GM23248 (cell line): ENCODE measurements at places on chromosomes 7 and 10.

DNA sequence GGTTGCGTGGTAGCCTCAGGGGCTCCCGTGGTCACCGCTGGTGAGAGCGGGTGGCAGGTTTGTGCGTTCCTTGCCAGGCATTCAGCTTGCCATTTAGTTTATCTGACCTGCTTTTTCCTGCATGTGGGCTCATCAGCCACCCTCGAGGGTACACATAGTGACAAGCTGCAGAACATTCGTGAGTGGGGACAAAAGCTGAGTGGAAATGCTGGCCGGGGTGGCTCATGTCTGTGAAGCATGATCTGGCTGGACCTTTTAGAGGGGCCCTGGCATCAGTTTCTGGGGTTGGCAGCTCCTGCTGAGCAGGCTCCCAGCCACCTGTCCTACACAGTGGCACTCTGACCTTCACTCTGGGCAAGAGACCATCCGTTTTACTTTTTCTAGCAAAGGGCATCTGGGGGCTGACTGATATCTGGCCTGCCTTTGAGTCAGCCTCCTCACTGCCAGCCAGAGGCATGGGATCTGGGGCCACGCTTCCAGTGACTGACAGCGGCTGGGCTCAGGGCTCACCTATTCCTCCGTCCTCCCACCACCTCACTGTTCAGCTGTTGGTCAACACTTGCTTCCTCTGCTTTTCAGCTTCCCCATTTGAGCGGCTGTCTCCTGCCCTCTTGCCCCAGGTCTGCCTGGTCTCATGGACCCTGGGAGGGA, 75.0 kb downstream of the LANCL2 start:
- no peak for DNase-seq
- H3K4me3 ChIP-seq, result no peak overlapping the region
- no peaks in the 10 kb centered on the region for H3K36me3 ChIP-seq

DNA sequence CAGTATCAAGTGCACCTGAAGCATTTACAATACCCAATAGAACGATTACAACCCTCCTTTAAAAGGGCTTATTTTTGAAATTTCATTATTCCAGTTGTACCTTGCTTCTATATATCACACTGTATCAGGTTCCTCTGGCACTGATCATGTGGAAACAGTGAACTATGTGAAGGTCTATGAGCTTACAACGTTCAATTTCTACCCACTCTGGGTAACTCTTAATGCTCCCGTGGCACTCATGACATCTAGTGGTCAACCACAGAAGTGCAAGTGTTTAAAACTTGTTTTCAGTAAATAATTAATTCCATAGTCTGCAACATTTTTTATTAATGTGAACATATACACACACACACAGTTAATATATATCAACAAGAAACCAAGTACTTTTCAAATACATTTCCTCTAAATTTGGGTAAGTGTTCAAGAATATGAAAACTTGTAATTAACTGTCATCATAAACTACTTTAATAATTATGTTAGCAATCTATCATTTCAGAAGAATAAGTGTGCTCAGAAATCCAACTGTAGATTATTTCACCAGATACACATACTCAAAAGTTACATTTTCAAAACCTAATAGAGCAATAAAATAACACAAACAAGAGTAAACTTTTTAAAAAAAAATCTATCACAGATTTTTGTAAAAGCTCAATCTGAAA, 61.0 kb downstream of the MPP7 start:
- no peaks in the 10 kb centered on the region for H3K36me3 ChIP-seq
- no peak overlapping the region for H3K27ac ChIP-seq
- no peaks in the 10 kb centered on the region for H3K4me1 ChIP-seq

DNA sequence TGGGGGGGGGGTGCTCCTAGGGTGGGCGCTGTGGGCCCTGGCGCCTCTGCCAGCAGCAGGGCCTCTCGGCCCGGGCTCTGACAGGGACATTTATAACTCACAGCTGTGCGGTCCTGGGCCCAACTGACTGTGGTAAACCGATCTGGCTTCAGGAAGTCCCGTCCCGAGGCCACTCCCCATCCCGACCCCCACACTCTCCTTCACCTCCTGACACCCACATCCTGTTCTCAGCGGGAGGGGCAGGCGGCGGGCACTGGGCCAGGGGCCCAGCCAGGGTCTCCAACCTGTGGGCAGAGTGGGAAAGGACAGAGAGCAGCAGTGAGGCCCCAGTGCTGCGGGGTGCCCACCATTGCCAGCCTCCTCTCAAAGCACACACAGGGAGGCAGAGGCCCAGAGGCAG, 69.1 kb downstream of the ZMIZ1 start:
- peaks cover 39% of the 10 kb centered on the region for H3K4me1 ChIP-seq
- no peak for DNase-seq
- no peak overlapping the region for H3K4me3 ChIP-seq
- peaks cover 23% of the 10 kb centered on the region; the same call in 1 of the 2 replicates for H3K36me3 ChIP-seq
- H3K27me3 ChIP-seq, result no peaks in the 10 kb centered on the region
- H3K27ac ChIP-seq, result peak overlapping the region; percentile 92; the same call in 1 of the 2 replicates

GRCh38 chr10:106280896-106281460, 883.5 kb downstream of the SORCS1 start:
- H3K4me1 ChIP-seq, result no peaks in the 10 kb centered on the region
- DNase-seq, result no peak
- H3K4me3 ChIP-seq, result no peak overlapping the region
- no peaks in the 10 kb centered on the region for H3K36me3 ChIP-seq
- H3K27ac ChIP-seq, result no peak overlapping the region

- no peak overlapping the region for H3K4me3 ChIP-seq
- no peaks in the 10 kb centered on the region for H3K27me3 ChIP-seq
- no peak overlapping the region for H3K27ac ChIP-seq
- H3K36me3 ChIP-seq, result no peaks in the 10 kb centered on the region
- DNase-seq, result no peak
Measured at GRCh38 chr7:108254259-108254658, 124.1 kb upstream of the LAMB4 start.

GRCh38 chr10:11330383-11331045, 280.9 kb downstream of the USP6NL start:
- no peak overlapping the region for H3K27ac ChIP-seq
- no peak overlapping the region for H3K4me3 ChIP-seq
- H3K4me1 ChIP-seq, result peaks cover 19% of the 10 kb centered on the region
- H3K36me3 ChIP-seq, result no peaks in the 10 kb centered on the region
- DNase-seq, result peak; percentile 62

GRCh38 chr10:57983281-57983791, 284.4 kb downstream of the IPMK start:
- no peak overlapping the region for H3K4me3 ChIP-seq
- peaks cover 10% of the 10 kb centered on the region for H3K4me1 ChIP-seq
- no peak overlapping the region for H3K27ac ChIP-seq

DNA sequence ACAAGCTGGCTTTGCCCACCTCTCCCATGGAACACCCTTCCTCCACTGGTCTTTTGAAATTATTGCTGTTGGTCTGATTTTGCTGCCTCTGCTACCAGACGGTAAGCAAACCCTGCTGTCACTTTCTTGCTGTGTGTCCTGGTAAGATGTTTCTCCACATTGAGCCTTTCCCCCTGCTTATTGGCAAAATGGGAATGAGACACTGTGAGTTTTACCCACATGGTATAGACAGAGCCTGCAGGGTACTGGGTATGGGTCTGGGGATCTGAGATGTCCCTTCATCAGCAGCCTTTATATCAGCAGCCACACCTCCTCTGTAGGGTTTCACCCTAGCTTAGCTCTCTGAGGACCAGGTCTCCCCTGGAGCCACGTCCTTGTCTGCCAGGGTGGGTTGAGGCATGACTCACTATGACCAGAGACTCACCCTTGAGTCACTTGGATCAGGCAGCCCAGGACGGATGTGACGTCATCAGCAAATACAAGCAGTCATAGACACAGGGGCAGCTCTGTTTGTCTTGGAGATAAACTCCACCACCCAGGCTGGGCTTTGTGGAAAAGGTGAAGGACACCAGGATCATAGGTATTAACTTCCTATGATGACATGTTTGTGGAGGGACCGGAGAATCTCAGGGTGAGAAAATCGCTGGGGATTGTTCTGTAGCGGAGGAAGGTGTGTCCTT, 17.9 kb upstream of the BAIAP2L1 start:
- peaks cover 24% of the 10 kb centered on the region for H3K4me1 ChIP-seq
- no peak overlapping the region for H3K4me3 ChIP-seq
- no peaks in the 10 kb centered on the region for H3K27me3 ChIP-seq
- peak overlapping the region; percentile 91 for H3K27ac ChIP-seq
- peak; percentile 99 for DNase-seq

DNA sequence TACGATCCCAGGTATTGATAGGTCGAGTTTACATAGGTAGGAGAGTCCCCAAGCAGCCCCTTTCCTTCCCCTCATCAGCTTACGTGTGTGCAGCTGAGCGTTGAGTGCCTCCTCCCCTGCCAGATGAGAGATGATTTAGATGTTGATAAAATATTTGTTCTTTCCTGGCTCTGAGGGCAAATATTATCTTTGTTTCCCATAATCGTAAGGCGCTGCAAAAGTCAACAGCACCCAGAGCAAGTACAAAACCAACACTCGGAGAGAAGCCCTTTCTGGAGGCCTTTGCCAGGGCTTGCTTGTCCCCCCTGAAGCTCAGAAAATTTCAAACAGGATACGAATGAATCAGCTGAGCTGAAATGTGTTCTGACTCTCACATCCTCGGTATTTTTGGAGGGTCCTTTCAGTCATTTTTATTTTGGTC, 683.2 kb downstream of the LRMDA start:
- DNase-seq, result no peak
- H3K27me3 ChIP-seq, result no peaks in the 10 kb centered on the region
- no peaks in the 10 kb centered on the region for H3K36me3 ChIP-seq

DNA sequence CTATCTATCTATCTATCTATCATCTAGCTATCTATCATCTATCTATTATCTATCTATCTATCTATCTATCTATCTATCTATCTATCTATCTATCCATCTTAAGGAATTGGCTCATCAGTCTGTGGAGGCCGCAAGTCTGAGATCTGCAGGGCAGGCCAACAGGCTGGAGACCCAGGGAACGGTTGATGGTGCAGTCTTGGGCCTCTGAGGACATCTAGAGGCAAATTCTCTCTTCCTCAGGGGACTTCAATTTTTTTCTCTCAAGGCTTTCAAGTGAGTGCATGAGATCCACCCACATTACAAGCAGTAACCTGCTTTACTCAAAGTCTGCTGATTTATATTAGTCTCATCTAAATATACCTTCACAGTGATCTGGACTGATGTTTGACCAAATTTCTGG, 197.0 kb downstream of the GLRX3 start:
- no peak overlapping the region for H3K4me3 ChIP-seq
- no peak overlapping the region for H3K27ac ChIP-seq
- H3K27me3 ChIP-seq, result no peaks in the 10 kb centered on the region
- no peaks in the 10 kb centered on the region for H3K4me1 ChIP-seq
- no peak for DNase-seq
- H3K36me3 ChIP-seq, result no peaks in the 10 kb centered on the region

DNA sequence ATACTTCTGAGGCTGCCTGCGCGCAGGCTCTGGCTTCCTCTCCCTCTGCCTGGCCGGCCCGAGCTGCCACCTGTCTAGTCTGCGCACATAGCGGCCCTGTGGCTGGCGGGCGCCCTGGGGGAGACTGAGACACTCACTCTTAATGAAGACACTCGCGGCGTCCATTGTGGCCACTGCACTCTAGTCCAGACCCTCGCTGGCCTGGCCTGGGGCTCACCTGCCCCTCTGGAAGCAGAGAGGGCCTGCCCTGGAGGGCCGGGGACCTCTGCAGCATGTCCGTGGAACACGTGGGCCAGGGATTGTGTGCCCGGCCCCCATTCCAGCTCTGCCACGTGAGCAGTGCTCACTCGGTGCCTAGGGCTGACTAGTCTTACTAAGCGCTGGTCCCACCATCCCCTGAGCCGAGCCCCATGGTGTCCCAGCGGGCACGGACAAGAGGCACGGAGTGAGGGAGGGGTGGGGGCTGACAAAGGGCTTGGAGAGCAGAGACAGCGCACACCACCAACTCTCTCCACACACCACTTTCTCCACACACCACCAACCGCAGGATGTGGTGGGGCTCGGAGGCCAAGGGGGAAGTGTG, 149.3 kb downstream of the ELFN1 start:
- DNase-seq, result no peak
- no peak overlapping the region for H3K4me3 ChIP-seq
- no peaks in the 10 kb centered on the region for H3K4me1 ChIP-seq
- H3K27me3 ChIP-seq, result no peaks in the 10 kb centered on the region
- no peaks in the 10 kb centered on the region for H3K36me3 ChIP-seq
